ENCODE measurements at places on chromosomes 16 and 17. TPM values are rescaled to one million over a fixed set of nuclear protein-coding genes. Genes with fewer than 3 reads are reported as not detected.

GRCh38 chr16:14251419-14251818, 180.3 kb downstream of the MRTFB start:
- DNase-seq, result no peak

The RND2 gene
- 46.0 TPM for total RNA-seq

DNA sequence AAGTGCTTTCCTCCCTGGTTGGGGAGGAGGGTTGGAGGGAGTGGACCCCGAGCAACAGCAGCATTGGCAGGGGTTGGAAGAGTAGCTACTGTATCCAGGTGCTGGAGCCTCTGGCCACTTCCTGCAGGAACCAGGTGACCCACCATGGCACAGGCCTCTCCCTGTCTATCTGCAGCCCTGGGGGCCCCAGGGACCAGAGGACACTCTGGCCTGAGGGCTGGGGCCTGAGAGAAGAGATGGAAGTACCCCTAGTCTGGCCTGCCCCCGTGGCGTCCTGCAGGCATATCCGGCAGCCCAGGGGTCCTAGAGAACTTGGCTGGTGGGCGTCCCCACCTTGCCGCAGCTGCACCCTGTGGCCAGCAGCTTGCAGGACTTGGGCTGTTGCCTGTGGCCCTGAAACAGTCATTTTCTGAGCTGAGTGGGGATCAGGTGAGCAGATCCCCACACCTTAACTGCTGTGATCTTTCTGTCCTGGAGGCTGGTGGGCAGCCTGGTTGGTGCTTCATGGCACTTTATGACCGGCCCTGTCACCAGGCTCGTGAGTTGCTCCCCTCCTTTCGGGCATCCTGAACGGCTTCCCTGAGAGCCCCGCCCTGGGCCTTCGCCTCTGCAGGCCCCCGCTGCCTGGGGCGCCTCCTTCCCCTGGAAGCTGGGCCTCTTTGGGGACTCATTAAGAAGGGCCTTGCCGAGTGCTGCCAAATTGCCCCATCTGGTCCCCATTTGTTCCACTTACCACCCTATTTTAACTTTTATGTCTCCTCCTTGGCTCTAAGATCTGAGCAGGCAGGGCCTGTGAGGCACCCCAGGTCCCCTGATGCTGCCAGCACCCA, 298.6 kb downstream of the SEC14L1 start:
- DNase-seq, result no peak

- no peak for DNase-seq
These were observed 29.3 kb upstream of the SPACA3 start for GRCh38 chr17:32962320-32962711.

DNA sequence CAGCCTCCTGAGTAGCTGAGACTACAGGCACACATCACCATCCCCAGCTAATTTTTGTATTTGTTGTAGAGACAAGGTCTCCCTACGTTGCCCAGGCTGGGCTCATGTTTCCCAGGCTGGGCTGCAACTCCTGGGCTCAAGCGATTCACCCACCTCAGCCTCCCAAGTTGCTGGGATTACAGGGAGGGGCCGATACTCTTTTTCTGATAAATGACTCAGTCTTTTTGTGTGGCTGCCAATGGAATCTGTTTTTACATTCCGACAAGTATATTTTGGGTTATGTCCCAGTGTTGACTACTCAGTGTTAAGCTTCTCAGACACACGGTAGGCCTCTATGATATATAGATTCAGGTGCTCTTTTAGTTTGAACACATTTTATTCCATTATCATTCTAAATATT, 58.1 kb downstream of the SLFN11 start:
- no peak for DNase-seq

The FAM83G gene
- total RNA-seq, result 24.3 TPM

DNA sequence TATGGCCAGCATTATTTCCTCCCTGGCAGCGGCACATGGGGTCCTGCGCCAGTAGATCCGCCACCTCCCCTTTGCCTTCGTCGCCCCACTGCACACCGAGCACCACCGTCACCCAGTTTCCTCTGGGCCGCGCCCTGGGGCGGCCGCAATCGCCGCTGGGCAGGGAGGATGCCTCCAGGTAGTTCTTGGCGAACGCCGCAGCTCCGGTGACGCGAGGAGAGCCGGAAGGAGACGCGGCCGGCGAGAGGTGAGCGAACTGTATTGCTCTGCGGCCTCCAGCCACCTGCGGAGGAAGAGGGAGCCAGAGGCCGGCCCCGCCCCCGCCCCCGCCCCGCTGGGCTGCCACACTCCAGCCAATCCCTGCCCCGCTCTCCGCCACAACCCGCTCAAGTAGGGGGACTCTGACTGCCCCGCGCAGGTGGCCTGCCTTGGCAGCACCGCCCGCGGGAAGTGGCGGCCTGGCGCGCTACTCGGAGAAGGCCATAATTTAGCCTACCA, 11.8 kb upstream of the SLFN13 start:
- peak; percentile 87 for DNase-seq

The KRTAP4-5 gene
- total RNA-seq, result not detected

GRCh38 chr16:77897129-77897437, 108.7 kb downstream of the VAT1L start:
- DNase-seq, result no peak

- DNase-seq, result no peak
These were observed 38.7 kb downstream of the PKD1 start for GRCh38 chr16:2096853-2097595.

The SCNN1B gene
- total RNA-seq, result not detected

DNA sequence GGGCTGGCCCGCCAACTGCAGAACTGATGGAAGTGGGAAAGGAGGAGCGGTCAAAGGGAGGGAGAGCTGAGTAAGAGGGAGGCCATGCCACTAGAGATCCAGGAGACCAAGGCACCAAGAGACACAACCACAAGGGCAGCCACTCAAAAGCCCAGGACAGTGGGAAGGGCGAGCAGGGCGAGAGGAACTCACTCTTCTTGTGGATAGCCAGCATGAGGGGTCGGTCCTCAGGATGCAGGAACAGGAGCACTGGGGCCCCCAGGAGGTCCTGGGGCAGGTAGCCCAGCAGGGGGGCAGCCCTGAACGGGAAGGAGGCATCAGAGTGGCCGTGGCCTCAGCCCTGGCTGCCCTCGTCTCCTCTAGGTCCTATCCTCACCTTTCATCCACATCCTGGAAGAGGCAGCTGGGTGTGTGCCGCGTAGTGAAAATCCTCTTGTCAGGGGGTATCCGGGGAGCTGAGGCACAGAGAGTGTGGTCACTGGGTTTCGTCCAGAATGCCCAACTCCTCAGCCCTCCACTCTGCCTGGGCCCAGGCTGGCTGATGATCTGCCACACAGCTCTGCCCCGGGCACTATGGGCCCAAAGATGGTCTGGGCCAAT, 4.3 kb downstream of the PER1 start:
- no peak for DNase-seq
